ENCODE measurements at places on chromosomes 13 and 19. TPM values are rescaled to one million over a fixed set of nuclear protein-coding genes. Genes with fewer than 3 reads are reported as not detected.

The ZNF441 gene
- polyA plus RNA-seq = 4.1 TPM

The NLRP5 gene
- polyA plus RNA-seq = not detected

DNA sequence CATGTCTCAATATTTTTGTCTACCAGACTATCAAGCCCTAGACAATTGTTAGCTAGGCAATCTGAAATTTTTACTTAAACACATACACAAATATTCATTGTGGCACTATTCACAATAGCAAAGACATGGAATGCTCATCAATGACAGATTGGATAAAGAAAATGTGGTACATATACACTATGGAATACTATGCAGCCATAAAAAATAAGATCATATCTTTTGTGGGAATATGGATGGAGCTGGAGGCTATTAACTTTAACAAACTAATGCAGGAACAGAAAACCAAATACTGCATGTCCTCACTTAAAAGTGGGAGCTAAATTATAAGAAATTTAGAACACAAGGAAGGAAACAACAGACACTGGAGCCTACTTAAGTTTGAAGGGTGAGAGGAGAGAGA, 288.6 kb upstream of the MIR17HG start:
- no peak for DNase-seq

The RELB gene
- 10.6 TPM for polyA plus RNA-seq

GRCh38 chr19:44600466-44600865, 12.9 kb upstream of the IGSF23 start:
- no peak for DNase-seq

The KIR3DL1 gene
- polyA plus RNA-seq = not detected

GRCh38 chr19:29275266-29275665, 62.3 kb upstream of the UQCRFS1 start:
- DNase-seq = no peak

The PODNL1 gene
- 18.9 TPM for polyA plus RNA-seq

DNA sequence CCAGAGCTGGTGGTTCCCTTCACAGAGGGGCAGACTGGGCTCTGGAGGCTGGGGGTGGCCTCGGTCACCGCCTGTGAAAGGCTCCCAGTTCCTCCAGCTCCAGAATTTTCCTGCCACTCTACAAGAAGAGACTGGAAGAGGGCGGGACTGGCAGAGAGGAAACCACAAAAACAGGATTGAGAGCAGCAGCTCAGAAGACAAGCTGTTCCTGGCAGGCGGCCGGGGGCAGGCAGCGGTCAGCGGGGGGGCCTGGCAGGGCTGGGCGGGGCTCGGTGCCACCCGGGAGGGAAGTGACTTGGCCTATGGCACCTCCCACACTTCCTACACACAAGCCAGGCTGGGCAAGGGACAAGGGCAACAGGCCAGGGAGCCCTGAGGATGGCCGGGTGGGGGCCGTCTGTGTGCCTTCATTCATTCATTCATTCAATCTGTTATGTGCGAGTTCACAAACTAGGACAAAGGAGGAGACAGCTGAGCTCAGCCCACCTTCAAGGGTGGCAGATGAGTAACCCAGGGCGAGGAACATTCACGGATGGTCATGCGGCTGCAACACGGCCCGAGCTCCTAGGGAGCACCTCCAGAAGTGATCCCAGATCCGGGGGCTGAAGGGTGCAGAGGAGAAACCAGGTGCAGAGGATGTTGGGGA, 16.9 kb upstream of the BTBD2 start:
- peak; percentile 98 for DNase-seq

The WDR62 gene
- polyA plus RNA-seq = 0.25 TPM

DNA sequence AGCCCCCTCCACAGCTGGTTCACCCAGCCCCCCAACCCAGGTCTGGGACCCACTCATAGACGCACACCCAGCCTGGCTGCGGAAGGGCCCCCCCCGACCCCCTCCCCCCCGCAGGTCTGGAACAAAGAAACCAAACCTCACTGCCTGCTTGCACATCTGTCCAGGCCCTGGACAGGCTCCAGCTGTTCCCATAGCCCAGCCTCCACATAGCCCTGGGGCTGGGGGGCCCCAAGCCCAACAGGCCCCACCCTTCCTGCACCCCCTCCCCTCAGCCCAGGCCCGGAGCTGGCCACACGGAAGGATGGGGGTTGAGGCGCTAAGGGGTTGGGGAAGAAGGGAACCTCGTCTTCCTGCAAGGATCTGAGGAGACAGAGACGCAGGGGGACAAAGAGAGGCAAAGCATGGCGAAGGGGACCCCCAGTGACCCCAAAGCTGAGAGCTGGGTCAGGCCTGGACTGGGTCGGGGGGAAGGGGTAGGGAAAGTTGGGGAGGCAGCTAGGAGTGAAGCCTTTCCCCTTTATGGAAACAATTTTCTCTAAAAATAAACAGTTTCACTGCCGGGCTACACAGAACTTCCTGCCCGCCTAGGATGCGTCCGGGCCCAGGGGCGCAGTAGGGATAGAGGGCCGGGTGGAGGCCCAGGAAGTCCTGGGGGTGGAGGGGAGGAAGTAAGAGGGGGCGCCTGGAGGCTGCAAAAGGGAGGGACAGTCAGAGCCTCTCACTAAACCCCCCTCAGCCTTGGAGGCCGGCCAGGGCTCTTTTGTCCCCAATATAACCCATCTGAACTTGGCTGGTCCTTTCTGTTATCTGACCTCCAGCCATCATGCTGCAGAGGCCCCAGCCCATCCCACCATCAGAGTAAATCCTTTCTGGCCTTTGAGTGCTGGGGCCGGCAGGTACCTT, 2.4 kb downstream of the KANK2 start:
- no peak for DNase-seq

DNA sequence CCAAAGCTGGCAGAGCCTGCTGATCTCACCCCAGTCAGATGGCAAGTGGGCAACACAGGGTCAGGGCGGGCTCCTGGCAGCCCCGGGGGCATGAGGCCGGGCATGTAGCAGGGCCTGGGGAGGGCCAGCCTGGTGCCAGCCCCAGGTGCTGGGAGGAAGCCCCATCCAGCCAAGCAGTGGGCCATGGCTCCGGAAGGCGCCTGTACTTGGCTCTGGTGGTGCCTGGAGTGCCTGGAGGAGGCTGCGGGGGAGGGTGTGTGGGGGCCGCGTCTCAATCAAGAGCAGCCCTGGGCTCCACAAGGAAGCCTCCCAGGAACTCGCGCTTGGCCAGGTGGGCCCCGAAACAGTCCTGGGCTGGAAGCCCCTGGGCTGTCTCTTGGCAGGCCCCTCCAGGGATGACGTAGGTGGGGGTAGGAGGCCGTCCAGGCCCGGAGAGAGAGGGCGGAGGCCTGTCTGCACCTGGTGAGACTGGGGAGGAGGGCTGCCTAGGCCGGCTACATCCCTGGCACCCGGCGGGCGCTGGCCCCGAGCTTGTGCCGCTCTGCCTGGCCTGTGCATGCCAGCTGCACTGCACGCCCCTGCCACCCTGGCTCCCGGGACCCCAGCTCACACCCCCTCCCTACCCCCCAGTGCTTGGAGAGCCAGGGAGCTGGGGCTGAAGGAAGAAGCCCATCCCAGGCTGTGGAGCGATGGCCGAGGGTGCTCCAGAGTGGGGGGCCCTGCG, 45.9 kb downstream of the COMP start:
- DNase-seq = no peak

GRCh38 chr13:50446611-50447010, 396.9 kb downstream of the DLEU7 start:
- DNase-seq = no peak

The PABPC3 gene
- polyA plus RNA-seq = 0.15 TPM

DNA sequence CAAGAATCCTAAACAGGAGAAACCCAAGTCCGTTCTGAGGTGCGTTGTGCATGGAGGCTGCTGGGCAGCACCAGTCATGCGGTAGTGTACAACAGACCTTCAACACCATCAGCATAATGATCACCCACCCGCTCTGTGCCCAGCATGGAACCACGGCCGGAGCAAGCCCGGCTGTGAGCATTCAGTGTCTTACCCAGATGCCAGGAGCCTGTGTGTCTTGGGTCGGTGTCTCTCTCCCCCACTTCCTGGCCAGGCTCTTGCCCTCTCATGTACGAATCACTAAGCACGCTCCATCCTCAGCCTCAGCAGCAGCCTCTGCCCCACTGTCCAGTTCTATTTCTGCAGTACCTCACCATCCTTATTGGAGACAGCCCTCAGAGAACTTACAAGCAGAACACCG, 231.6 kb upstream of the IRS2 start:
- DNase-seq = no peak

The ZNF534 gene
- 0.77 TPM for polyA plus RNA-seq

The MAB21L1 gene
- polyA plus RNA-seq = not detected

The ADGRE3 gene
- not detected for polyA plus RNA-seq

GRCh38 chr19:56971230-56971629, 130.7 kb upstream of the PEG3 start:
- DNase-seq = no peak

The C5AR2 gene
- polyA plus RNA-seq = 0.20 TPM

DNA sequence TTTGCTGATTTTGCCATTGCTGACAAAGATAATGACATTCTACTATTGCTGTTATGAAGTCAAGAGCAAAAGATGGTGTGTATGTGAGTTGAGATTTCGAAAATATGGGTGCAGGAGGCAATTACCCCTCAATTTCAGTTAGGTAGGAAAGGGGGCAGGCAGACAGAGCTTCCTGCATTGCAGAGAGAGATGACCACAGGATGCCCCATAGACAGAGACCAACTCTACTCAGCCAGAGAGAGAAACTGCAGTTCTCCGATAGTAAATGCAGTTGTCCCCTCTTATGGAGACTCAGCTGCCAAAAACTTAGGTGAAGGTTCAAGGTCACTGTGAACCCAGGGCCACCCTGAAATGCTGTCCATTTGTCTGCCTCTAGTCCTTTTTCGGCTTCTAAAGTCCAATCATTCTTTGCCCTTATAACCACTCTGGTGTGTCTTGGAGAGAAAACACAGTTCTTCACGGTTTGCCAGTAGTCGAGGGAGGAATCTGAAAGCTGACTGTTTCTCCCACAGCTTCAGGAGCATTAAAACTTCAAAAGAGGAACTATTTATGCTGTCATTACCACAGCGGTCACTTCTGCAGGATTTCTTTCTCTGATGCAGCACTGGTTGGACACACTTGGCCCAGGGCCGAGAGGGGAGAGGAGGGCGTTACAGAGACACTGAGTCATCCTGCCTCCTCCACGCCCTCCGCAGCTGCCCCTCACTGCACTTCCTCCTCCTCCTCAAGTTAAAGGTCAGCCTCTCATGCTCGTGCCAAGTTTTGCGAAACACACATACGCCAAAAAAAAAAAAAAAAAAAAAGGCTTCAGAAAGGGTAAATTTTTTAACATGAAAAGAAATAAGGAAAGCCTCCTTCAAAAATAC, 264.3 kb downstream of the FOXO1 start:
- DNase-seq = peak; percentile 99

GRCh38 chr19:49455773-49456172, 2.7 kb downstream of the ALDH16A1 start:
- DNase-seq = no peak

DNA sequence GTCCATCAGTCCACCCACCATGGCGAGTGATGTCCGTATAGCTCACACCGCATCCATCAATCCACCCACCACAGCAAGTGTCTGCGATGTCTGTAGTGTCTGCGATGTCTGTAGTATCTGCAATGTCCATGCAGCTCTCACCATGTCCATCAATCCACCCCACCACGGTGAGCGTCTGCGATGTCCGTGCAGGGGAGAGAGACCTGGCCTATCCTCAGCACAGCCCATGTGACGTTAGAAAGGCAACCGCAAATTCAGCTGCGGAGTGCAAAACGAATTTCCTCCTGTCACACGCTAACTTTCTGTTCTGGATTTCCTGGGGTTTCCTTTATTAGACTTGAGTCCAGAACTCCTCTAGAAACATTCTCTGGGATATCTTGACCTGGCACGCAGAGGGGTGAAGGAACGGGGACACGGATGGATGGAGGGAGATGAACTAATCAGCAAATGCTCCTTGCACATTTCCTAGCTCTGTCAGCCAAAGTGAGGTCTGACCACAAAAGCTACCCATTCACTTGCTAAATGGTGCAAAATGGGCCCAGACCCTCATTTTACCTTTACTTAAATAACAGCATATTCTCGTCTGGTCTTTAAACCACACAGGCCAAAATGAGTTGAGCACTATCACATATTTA, 18.3 kb downstream of the RASA3 start:
- peak; percentile 36 for DNase-seq

- no peak for DNase-seq
These were observed 39.5 kb downstream of the UBL3 start for GRCh38 chr13:29810898-29811297.

DNA sequence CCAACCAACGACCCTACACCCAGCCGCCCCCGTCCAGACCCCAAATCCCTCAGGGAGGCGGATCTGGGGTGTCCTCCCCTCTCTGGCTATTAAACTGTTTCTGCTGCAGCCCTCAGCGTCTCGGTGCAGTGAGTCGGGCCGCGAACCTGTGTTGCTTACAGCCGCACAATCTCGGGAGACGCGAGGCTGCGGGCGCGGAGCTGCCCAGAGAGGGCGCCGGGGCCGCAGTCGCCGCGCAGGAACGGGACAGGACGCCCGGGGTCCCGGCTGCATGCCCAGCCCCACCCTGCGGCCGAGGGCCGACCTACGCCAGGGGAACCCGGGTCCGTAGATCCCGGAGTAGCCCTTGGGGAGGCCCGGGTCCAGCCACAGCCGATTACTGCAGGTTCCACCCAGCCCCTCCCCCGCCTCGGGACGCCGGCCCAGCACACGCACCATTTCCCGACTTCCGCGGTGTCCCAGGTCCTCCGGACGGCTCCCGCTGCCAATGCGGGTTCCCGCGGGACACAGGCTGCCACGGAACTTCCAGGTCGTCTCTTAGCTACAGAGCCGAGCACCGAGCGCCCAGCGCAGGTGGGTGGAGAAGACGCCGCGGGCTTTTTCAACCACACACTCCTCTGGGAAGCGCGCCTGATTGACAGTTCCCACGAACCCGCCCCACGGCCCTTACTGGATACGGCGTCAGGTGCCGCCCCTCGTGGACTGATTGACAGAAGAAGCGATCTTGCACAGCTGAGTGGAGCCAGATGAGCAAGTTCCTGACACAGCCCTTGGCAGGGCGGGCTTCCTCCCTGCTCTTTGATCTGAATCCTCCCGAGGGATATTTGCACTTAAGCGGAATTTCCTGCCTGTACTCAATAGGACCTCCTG, at the start of gene ZNF799:
Gene ZNF799, minus strand, starts transcription at position 639 of the 870 bp plus-strand sequence. Its CDS starts 201 bp downstream, at position 438.
- peak; percentile 98 for DNase-seq

- no peak for DNase-seq
These were observed 406.0 kb downstream of the RFC3 start for GRCh38 chr13:34223984-34224383.

DNA sequence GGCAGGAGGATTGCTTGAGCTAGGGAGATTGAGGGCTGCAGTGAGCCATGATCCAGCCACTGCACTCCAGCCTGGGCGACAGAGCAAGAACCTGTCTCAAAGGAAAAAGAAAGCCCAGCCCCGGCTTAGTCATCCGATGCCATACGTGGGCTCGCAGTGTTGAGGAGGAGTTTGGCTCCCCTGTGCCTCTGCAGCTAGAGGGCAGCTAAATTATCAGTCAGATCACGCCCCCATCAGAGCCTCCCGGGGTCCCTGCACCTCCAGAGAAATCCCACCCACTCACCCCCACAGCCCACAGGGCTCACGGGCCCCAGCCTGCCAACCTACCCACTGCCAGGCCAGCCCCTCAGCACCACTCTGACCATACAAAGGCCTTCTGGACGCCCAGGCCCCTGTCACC, 27.6 kb downstream of the MAU2 start:
- DNase-seq = no peak
